ENCODE measurements at places on chromosomes 5 and 9.

DNA sequence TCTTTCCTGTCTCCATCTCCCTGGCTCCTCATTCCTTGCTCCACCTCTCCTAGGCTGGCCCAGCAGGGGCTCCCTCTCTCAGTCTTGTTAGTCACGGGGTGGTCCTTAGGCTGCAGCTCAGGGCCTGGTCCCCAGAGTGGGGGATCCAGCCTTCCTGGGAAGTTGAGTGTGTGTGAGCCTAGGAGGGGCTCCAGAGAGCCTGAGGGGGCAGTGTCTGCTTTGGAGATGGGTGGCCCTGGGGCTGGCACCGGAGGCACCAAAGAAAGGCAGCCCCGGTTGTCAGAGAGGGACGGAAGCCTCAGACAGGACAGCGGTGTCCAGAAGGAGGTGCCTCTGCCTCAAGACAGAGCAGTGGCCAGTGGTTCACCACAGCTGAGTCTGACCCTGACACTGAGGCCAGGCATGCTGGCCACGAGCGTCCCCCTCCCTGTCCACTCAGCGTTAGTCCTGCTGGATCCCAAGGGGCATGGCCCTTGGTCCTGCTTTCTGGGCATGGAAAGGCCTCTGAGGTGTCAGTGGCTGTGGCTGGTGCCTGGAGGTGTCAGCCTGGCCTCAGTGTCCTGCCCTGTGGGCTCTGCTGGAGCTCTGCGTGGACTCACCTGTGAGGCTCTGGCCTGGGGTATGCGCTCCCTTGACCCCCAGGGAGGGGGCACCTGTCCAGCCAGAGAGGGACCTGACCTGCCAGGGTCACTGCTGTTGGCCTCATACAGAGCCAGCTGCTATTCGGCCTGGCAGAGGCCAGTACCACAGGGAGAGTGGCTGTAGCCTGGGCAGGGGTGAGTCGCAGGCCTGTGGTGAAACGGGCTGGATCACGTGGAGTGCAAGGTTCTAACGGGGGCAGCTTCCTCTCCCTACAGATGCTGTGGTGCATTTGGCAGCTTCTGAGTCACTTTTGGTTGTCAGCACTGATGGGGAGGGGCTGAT is 130.6 kb downstream of the CACNA1B start:
- no peak for DNase-seq

GRCh38 chr9:14466429-14466818 is 152.5 kb upstream of the NFIB start:
- DNase-seq = no peak

DNA sequence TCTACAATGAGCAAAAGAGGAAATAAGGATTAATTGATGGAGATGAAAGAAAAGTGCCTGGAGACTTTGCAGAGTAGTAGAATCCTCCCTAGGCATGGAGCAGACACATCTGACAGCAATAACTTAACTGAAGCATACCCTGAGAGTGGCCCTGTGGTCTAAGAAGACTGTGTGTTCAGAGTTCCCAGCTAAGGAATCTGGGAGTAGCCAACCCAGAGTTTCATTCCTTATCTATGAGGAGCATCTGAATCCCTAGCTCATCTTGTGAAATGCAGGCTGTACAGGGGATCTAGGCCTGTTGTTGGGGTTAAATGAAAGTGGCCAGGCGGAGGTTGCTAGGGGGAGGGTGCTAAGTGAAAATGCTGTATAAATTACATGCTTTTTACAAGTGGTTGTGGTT is 233.1 kb upstream of the FBXL7 start:
- no peak for DNase-seq

GRCh38 chr5:146754621-146755020 is 123.9 kb downstream of the PPP2R2B start:
- DNase-seq = no peak

DNA sequence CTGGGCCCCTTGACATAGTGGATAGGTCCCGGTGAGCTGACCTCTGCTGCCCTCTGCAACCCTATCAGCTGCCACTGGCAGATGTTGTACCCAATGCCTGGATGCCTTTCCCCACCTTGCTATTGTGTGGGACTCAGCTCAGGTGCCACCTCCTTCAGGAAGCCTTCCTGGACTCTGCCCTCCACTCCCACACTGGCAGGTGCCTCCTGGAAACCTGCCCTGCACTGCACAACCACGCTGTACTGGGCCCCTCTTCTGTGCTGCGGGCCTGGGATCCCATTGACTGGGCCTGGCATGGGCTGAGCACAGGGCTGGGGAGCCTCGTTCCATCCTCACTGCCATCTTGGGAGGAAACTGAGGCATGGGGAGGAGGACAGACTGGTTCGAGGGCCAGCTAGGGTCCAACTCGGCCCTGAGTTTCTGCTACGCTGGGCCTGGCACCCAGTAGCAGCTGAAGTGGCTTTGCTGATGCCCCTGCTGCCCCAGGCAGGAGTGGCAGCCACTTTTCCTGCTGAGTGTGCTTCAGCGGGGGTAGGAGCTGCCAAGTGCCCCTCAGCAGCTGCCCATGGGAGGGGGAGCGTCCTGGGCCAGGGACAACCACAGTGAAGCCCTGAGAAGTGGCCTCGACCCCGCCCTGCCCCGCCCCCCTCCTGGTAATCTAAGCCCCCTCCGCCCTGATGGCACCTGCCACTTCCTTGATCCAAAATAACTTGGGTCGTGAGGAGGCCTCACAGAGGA is 1.3 kb downstream of the AK1 start:
- no peak for DNase-seq

DNA sequence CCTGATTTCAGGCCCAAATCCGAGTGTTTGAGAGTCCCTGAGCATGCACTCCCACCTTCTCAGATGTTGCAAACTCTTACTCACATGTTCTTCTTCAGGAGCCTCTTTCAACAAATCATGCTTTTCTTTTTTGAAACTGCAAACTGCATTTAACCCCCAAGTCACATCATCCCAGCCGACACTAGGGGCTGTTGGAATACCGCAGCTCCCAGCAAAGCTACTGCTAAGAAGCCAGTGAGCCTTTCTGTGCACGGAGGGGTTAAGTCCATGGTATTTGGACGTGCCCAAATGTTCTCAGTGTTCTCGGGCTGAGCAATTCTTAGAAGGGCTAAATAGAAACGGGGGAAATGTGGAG is 282.9 kb downstream of the NFIB start:
- DNase-seq = no peak

DNA sequence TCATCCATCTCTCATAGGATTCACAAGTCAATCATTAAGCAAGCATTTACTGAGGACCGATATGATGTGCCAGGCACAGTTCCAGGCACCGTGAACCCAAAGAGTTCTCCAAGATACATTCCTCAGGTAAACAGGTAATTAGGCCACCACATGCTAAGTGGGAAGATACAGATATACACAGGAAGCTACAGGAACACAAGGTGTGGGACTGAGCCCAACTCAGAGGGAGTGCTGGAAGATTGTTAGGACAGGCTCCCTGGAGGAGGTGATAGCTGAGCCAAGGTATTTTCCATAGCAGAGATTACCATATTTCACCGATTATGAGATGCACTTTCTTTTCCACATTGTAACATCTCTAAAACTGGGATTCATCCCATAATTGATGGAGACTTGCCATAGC is 31.4 kb upstream of the RAI14 start:
- DNase-seq = no peak

DNA sequence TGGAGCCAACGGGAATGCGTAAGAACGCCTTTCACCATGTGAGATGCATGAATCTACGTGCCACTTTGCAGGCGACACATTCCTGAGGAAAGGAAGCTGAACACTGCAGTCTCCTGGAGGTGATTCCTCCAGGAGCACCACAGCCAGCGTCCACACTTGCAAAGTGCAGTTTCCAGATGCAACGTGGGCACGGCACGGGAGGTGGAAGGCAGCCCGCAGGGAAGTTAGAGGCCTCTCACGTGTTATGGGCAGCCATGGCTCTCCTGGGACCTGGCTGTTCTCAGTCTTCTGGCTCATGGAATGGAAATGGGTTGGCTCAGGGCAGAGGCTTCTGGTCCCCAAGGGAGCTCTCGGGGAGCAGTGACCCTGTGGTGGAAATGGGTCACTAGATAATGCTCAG is 381.0 kb upstream of the IRX4 start:
- no peak for DNase-seq

- no peak for DNase-seq
Measured at GRCh38 chr5:91937121-91937520, 554.0 kb upstream of the ARRDC3 start.

DNA sequence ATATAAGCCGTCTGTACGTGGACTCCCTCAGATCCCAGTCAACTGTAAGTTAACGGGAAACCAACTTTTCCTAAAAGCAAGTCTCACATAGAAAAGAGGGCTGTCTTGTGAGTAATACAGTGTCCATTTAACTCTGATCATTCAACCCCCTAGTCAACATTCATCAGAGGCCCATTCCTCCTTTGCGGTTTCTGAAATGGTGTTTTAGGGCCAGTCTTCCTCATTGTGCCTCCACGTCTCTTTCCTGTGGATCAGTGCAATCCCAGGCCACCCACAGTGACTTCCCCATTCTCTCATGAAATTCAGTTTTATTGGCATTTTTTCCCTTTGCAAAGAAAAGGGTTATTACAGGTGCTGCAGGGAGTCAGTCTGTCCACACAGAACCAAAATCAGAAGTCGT is 261.8 kb downstream of the NR3C1 start:
- DNase-seq = no peak

DNA sequence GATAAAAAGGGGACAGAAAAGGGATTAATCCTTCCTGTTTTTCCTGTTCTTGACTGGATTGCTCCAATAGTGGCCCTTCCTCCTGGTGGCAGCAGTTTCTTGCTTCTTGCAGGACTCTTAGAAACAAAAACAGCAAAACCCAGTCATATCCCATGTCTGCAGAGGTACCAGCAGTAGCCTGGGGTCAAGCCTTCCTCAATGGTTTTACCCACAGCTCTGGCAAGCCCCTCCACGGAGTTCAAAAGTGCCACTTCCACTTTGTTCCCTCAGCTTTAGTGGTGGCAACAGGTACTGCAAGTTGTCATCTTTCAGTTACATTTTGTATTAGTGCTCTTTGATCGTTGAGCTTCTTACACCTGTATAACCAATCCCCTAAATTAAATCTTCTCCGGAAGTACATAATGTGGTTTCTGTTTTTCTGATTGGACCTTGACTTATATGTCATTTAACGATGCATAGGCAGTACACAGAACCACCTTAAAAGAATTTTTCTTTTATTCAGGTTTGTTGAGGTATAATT is 8.7 kb upstream of the RANBP6 start:
- DNase-seq = no peak

- no peak for DNase-seq
Measured at GRCh38 chr5:171697221-171698102, 88.2 kb upstream of the SMIM23 start.

DNA sequence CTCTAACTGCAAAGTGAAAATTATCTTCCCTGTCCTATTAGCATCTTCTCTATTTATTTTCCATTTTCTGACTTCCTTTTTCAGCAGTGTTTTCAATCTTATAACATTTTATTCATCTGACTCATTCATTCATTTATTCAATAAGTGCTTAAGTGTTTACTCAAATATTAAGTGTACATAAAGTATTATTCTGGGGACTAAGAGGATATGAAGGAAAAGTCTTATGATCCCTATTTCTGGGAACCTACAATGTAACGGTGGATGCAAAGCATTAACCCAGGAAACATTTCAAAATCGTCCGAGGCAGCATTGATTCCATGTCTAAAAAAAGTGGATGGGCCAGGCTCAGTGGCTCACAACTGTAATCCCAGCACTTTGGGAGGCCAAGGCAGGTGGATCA is 19.4 kb upstream of the TRPM6 start:
- DNase-seq = no peak

DNA sequence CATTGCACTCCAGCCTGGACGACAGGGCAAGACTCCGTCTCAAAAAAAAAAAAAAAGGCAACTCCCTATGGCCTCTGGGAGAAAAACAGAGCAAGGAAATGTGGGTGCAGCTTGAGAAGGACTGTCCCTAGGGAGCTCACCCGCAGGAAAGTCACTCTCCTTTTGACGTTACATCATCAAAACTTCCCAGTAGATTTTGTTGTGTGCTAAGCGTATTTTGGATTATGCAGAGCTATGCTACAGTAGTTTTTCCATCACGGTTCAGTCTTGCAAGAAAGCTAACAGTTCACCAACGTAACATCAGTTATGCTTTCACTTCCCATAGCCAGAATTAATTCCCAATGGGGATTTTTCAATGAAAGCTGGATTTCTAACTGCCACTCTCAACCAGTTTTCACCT is 138.8 kb downstream of the HSD17B3 start:
- no peak for DNase-seq

DNA sequence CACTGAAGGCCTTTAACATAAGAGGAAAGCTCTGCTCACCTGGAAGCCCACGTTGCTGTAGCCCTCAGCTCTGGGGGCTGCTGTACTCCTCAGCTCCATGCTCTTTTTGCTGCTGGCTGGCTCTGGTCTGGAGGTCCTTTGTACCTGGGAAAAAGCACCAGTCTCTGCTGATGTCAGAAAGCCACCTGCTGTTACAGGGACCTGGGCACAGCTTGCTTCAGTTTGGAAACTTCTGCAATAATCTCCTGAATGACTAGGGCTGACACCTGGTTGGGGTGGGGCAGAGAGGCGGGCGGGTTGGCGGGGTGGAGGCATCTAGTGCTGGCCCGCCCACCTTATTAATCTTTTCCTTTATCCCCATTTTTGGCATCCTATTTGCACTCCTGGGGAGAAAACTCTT is at the start of gene SLC28A3:
TSS of gene SLC28A3 (minus strand) at position 224 of the 400 bp plus-strand sequence. CDS start at position 99, 125 bp downstream.
- no peak for DNase-seq

GRCh38 chr9:73168298-73168934 is 16.8 kb downstream of the ANXA1 start:
- DNase-seq = no peak

GRCh38 chr9:105148328-105149006 is 96.0 kb upstream of the SLC44A1 start:
- DNase-seq = no peak

DNA sequence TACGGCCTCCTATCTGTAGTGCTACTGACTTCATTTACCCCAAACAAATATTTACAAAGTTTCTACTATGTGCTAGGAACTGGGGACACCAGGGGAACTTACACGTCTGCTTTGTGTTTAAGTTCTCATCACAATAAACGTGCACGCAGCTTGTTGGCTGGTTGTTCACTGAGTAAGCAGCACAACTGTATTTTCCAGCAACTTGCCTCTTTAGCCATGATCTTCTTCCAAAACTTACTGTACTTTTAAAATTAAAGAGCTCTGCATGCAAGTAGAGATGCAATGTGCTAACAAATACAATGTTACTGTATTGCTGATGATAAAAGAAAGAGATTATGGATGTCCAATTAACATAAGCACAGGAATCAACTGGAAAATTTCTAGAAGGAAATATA is 62.8 kb downstream of the RAPGEF1 start:
- DNase-seq = no peak

- DNase-seq = no peak
Measured at GRCh38 chr9:107363516-107364152, 80.6 kb downstream of the RAD23B start.

DNA sequence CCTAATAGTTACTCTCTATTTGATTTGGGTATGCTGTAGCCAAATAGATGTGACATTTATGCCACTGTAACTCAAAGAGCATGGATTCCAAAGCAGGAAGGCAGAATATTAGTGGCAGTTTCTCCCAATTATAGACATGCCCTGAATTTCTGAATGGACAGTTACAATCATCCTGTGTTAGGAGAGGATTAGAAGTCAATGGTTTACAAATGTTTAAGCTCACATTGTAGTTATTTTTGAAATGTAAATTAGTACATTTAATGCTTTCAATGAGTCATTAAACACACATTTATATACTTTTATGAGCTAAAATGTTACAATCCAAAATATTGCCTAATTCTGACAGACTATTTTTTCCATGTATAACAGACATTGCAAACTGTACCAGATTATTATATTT is 62.3 kb upstream of the CDH18 start:
- DNase-seq = no peak
